ENCODE measurements at places on chromosomes 13 and 19. TPM values are rescaled to one million over a fixed set of nuclear protein-coding genes. Genes with fewer than 3 reads are reported as not detected.

Gene APOC4
- 0.68 TPM for total RNA-seq

Gene CCDC70
- total RNA-seq, result not detected

Gene KLHL1
- total RNA-seq, result not detected

Gene GRIN2D
- total RNA-seq, result 0.95 TPM

GRCh38 chr19:6066661-6067646 lies 43.3 kb downstream of the RFX2 start:
- DNase-seq, result peak; percentile 95
- no peak overlapping the region for H3K4me3 ChIP-seq
- peaks cover 69% of the 10 kb centered on the region for H3K4me1 ChIP-seq
- H3K27ac ChIP-seq, result peak overlapping the region; percentile 96
- H3K27me3 ChIP-seq, result no peaks in the 10 kb centered on the region

DNA sequence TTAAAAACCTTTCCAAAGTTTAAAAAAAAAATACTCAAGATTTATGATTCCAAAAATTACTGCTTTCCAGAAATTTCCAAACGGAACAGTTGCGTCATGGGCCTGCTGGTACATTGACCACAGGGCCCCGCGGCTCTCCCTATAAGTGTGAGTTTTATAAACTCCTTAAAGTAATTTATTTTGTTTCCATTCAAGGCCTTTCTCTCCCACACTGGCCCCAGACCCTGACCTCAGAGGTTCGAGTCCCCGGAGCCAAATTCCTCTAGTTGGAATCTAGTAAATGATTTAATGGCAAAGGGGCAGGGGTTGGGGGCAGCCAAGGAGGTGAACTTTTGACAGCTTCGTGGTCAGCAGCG lies 97.5 kb downstream of the INSR start:
- H3K36me3 ChIP-seq, result no peaks in the 10 kb centered on the region
- peak overlapping the region; percentile 41 for H3K4me3 ChIP-seq
- no peaks in the 10 kb centered on the region for H3K27me3 ChIP-seq
- no peak for DNase-seq

DNA sequence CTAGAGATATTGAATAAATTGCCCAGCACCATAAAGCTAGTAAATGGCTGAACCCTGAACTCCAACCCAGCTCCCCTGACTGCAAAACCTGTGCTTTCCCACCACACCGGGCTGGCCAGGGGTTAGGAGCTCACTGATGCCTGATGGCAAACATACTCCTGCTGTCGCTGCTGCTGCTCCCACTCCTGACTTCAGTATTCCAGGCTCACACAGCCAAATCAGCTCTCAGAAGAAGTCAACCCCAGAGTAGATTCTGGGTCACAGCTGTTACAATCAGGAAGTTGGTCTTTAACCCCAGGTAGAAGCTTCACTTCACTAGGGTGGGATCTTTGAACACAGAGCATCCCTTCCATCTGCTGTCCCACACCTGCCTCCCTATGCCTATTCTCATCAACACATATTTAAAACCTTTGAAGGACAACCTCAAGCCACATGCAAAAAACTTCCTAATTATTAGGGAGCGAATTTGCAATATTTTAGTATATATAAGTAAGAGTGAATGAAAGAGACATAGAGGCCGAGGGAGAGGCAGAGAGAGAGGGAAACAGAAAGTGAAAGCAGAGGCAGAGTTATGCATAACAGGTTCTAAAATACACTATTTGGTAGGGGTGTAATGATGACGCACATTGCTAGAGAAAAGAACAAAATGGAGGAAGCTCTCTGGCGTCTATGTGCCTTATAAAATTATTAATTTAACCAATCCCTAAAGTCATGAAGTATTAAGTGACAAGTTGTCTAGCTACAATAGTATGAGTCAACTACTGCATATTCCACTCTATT lies 99.4 kb upstream of the SERP2 start:
- peak overlapping the region; percentile 77 for H3K27ac ChIP-seq
- peaks cover 50% of the 10 kb centered on the region for H3K4me1 ChIP-seq
- no peaks in the 10 kb centered on the region for H3K36me3 ChIP-seq

DNA sequence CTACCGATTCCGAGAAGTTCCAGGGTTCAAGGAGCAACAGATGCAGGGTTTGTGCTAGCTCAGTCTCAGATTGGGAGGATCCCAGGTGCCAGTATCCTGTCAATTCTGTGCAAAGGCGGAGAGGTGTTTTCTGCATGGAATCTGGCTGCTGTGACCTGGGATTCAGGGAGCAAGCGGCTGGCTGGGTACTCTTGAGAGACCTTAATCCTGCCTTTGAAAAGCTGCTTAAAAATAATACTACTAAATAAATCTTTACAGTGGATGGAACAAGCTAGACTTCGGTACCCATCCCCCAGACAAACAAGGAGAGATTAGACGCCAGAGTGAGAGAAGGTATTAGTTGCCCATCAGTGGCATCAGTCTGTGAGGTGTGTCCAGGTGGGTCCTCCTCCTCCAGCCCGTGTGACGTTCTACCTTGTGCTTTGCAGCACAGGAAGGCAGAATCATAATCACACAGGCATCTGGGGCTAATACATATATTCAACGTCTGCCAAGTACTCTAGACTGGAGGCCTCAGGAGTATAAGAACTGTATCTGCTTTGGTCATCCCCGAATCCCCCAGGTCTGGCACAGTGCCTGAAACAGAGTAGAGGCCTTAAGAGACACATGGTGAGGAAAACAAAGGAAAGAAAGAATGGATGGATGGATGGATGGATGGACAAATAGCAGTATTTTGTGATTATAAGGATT lies 230.6 kb downstream of the ZNF536 start:
- no peak overlapping the region for H3K4me3 ChIP-seq
- H3K36me3 ChIP-seq, result no peaks in the 10 kb centered on the region
- DNase-seq, result no peak
- H3K4me1 ChIP-seq, result no peaks in the 10 kb centered on the region
- no peak overlapping the region for H3K27ac ChIP-seq

GRCh38 chr13:96646515-96647211 lies 347.6 kb downstream of the OXGR1 start:
- no peak for DNase-seq
- H3K4me1 ChIP-seq, result no peaks in the 10 kb centered on the region
- H3K27me3 ChIP-seq, result no peaks in the 10 kb centered on the region
- H3K4me3 ChIP-seq, result no peak overlapping the region

All from lower lobe of right lung (tissue), 2 donors.